ENCODE measurements at places on chromosomes 4 and X.

DNA sequence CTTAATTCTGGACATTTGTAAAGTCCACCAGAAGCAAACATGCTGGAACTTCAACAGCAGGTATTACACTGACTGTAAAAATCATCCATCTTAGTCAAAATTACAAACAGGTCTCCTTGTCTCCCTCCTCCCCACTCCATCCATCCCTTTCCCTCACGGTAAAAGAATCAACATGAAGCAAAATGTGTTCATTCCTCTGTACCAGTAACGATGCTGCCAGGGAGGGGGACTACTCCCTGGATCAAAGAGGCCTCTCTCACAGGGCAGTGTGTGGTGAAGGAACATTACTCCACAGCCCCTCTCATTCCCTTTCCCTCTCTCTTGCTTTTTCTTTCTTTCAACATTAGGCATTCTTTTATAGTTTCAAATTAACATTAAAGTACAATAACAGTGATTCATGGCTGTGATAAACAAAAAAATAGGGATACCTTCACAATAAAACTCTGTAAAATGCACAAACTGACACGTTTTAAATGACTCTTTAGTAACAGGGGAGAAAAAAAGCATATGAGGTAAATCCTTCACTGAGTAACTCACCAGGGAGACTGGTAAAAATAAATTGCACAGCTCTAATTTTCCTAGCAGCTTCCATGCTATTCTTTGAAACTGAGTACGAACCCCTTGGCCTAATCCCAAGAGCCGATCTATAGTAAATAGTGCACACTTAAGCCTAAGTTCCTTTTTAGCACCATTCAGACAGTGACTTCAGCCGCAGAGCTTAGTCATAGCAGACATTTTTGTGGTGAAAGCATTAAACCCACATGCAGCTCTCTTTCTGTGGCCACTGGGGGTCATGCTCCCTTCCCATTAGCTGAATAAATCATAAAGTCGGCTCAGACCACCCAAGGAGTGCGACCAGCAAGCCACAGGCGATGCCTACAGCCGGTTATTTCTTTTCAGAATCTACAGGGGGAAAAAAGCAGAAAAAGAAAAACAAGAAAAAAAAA lies 215.6 kb upstream of the GYPA start:
- peak; percentile 84 for DNase-seq

DNA sequence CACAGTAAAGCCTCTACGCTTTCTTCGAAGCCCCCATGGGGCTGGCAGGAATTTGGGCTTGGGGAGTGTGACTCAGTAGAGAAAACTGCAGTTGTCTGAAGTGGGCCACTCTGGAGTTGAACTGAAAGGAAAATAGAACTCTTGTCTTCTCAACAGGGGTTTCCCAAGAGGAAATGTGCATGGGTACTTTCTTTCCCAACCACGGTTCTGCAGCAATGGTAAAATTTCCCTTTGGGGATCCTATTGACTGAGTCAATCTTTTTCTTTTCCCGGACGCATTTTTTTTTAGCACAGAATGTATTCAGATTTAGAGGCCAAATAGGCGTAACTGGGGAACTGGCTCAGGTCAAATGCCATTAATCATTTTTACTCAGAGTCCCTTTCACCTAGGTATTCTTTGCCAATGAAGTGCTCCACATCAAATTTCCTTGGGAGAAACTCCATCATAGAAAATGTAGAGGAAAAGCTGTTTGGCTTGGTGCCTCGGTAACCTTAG lies 269.3 kb downstream of the STIM2 start:
- DNase-seq: no peak

DNA sequence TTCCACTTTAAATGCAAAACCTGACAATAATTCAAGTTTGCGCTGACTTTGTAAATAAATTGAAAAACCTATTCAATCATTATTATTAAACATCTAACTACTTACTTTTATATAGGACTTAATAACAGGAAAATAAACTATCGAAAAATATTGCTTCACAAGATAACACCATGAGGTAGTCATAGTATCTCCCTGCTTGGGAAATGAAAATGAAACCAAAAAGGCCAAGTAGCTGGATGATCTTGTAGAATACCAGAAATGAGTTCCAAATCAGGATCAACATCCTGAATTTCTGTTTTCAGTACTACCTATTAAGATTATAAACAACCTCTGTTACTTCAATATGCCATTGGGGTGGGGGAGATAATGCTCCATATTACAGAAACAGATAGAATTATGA lies 58.9 kb downstream of the CHIC2 start:
- peak; percentile 67 for DNase-seq

GRCh38 chr4:12943069-12943468 lies 541.1 kb downstream of the RAB28 start:
- DNase-seq: no peak
